ENCODE measurements at places on chromosomes 3 and 15. TPM values are rescaled to one million over a fixed set of nuclear protein-coding genes. Genes with fewer than 3 reads are reported as not detected.

GRCh38 chr15:101609742-101610610, 42.2 kb downstream of the TM2D3 start:
- no peak for DNase-seq

DNA sequence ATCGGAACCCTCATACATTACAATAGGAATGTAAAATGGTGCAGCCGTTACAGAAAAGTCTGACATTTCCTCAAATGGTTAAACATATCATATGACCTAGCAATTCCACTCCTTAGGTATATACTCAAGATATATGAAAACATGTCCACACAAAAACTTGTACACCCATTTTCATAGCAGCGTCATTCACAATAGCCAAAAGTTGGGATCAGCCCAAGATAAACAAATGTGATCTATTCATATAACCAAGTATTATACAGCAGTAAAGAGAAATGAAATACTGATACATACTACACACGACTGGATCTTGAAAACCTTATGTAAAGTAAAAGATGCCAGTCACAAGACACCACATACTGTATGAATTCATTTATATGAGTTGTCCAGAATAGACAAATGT, 102.4 kb downstream of the MSL2 start:
- no peak for DNase-seq

DNA sequence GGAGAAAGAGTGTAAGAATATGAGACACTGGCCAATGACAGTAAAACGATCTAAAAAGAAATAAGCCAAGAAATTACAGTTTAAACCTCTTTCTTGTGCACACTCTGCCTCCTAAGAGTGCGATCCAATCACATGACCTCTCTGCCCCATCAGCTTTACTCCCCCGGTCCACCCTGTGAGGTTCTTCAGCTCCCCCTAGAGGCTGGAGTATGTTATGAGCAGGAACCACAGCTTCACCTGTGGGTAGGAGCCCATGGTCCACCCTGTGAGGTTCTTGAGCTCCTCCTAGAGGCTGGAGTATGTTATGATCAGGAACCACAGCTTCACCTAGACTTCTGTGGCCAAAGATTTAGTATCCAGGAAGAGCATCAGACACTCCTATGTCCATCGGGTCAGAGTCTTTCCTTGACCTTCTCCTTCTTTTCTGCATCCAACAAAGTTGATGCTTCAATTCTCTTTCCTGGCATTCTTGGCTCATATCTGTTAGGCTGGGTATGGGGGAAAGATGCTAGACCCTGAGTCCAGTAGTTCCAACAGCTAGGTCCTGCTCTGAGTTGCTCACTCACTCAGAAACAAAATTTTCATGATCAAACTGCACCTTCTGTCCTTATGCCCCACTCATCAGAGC, 164.0 kb downstream of the MINAR1 start:
- DNase-seq = peak; percentile 69

DNA sequence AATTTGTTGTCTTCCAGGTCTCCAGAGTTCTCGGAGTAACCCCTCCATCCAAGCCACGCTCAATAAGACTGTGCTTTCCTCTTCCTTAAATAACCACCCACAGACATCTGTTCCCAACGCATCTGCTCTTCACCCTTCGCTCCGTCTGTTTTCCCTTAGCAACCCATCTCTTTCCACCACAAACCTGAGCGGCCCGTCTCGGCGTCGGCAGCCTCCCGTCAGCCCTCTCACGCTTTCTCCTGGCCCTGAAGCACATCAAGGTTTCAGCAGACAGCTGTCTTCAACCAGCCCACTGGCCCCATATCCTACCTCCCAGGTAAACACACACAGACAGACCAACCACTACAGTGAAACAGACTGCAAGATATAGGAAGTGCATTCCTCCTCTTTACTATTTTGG, 87.9 kb upstream of the BLM start:
- no peak for DNase-seq

Gene GP5
- total RNA-seq = 1.9 TPM

DNA sequence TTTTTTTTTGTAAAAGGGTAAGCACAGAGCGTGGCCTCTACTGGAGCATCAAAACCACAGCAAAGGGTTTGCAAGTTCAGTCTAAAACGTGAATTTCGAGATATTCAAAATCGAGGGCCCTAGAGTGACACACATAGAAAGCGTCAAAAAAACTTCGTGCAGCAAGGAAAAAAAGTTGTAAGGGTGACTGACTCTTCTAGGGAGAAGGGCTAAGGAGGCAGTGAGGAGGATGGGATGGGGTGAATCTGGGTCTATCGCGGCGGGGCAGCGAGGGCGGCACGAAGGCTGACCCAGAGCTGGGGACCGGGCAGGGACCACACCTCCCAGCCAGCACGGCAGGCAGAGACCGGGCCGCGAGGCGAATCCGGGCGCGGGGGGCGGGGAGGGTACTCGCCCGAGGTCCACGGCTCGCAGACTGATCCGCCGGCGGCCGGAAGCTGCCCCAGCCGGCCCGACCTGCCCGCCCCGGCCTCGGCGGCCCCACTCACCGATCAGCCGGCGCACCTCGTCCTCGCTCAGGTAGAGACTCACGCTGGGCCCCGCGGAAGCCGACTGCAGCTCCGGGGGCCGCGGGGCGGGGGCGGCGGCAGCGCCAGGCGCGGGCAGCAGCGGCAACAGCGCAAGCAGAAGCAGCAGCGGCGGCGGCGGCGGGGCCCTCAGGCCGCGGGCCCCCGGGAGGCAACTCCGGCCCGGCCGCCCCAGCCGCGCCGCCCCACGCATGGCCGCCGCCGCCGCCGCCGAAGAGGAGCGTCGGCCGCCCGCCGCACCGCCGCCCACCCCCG, 533 bp downstream of the RYK start:
- DNase-seq = peak; percentile 60

DNA sequence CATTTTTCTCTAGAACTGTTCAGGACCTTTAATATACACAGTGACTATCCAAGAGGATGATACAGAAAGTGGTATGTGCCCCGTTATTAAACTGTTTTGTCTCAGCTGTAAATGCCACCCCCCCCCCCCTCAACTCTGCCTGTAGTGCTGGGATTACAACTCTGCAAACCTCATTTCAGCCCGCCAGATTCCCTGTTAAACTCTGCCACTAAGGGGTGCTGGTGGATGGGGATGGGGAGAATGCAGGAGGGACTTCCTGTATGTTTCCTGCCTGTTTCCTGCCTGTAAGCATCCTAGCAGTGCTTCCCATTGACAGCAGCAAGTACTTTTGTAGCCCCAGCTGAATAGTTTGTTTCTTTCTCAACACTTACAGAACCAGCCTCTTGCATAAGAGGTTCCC, 301.7 kb upstream of the RORA start:
- no peak for DNase-seq

Gene C2CD4A
- 0.46 TPM for total RNA-seq

Gene ARHGAP31
- total RNA-seq = 19.1 TPM

DNA sequence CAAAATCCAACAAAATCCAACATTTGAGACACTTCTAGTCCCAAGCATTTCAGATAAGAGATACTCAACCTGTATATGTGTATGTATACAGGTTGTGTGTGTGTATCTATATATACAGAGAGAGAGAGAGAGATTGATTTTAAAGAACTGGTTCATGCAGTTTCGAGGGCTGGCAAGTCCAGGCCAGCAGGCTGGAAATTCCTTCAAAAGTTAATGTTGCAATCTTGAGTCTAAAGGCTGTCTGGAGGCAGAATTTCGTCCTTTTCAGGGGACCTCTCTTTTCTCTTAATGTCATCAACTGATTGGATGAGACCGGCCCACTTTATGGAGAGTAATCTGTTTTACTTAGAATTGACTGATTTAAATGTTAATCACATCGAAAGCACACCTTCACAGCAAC, 199.6 kb upstream of the IL12A start:
- no peak for DNase-seq

DNA sequence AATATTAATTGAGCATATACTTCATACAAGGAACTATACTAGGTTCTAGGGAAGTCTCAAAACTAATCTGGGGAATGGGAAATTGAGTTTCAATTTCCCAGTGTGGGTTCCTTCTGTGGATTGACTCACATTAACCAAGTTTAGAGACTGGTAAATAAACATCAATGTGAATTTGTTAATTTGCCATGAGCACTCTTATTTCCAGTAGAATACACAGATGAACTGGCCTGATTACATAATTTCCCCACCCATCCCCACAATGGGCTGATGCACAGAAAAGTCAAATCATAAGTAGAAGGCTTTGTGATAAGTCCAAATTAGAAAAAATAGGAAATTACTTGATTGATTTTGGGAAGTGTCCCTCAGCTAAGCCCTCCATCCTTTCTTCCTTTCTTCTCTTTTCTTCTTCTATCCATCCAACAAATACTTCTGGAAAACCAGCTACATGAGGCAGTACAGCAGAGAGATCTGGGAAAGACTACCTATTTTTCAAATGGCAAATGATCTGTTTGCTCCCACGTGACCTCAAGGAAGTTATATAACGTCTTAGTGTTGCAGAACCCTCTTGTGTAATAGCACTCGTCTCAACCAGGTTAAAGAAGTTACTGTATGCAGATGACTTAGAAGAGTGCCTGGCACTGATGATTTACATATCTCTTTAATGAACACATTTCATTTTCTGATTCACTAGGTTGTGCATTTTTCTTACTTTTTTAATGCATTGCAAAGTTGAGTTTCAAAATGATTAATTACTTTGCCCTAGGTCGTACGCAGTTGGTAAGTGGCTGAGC, 312.3 kb downstream of the SV2B start:
- DNase-seq = no peak

GRCh38 chr3:123004201-123004918, 23.2 kb downstream of the SEMA5B start:
- DNase-seq = no peak

- no peak for DNase-seq
Measured at GRCh38 chr3:30826531-30826942, 67.9 kb downstream of the GADL1 start.

Gene SLC12A8
- total RNA-seq = 0.53 TPM

Gene XIRP1
- 0.10 TPM for total RNA-seq

DNA sequence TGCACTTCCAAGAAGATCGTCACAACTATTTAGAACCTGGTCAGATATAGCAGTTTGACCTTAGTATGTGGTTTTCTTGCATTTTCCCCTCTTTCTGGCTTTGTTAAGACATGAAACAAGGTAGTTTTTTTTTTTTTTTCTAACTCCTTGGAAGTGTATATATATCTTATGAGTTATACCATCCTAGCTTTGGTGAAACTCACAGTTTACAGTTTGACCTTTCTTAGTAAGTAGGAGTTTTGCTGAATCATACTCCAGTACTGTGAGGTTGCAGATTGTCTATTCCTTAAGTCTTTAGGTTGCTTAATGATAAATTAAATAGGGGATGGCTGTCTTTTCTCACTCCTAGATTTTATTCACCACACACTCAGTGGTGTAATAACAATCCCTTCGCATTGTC, 325.0 kb downstream of the RBMS3 start:
- no peak for DNase-seq

Gene NR1D2
- total RNA-seq = 8.7 TPM

- DNase-seq = no peak
Measured at GRCh38 chr3:142098964-142099363, 50.4 kb downstream of the TFDP2 start.

Gene RTP3
- total RNA-seq = not detected

- no peak for DNase-seq
Measured at GRCh38 chr3:109297496-109297895, 18.8 kb downstream of the DPPA2 start.

Gene ZNF501
- total RNA-seq = 3.6 TPM

Gene TMEM207
- not detected for total RNA-seq

DNA sequence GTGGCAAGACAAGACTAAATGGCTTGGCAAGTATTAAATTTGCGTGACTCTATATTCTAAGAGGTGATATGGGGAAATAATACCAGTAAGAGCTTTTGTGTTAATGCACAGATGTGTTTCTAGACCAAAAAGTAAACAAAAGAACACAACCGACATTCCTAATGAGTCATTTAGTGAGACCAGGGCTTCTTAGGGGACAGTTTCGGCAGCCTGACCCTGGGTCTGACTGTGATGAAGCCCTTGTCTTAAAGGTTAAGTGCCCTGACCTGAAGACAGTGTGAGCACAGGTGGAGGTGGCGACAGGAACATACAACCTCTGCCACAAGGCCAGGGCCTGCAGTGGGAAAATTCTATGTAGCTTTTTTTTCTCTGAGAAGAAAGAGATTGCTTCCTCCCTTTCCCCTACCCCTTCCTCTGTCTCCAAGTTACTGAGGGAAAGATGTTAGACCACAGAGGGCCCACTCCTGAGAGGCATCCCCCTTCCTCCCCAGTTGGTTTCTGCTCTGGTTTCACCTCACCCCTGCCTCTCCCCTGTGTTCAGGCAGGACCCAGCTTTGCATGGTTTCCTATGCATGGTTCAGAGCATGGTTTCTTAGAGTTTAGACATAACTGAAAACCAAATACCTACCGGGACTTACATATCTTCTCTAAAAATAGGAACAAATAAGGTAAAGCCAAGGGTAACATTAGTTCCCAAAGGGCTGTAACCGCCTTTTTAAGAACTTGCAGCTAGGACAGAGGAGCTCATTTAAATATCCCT, 24.8 kb upstream of the CMTM7 start:
- DNase-seq = no peak

GRCh38 chr3:63069806-63070475, 194.7 kb upstream of the CADPS start:
- DNase-seq = no peak

- peak; percentile 78 for DNase-seq
Measured at GRCh38 chr3:56753206-56753820, 48.4 kb downstream of the ARHGEF3 start.

- DNase-seq = no peak
Measured at GRCh38 chr15:71357321-71357732, 242.1 kb downstream of the THSD4 start.

Gene FANCD2OS
- total RNA-seq = not detected

Gene CD200R1
- 2.2 TPM for total RNA-seq

Data from activated T-cell treated with anti-CD3 and anti-CD28 coated beads, Interleukin-2, amount 50 U/mL, for 72 hours (primary cell).